Stimulated activated CD8-positive, alpha-beta memory T cell treated with anti-CD3 and anti-CD28 coated beads, Interleukin-4, amount 100 ng/mL, for 1 hour (primary cell): ENCODE measurements at places on chromosomes 11 and 22.

GRCh38 chr11:101470419-101470818 lies 113.4 kb downstream of the TRPC6 start:
- DNase-seq, result no peak

DNA sequence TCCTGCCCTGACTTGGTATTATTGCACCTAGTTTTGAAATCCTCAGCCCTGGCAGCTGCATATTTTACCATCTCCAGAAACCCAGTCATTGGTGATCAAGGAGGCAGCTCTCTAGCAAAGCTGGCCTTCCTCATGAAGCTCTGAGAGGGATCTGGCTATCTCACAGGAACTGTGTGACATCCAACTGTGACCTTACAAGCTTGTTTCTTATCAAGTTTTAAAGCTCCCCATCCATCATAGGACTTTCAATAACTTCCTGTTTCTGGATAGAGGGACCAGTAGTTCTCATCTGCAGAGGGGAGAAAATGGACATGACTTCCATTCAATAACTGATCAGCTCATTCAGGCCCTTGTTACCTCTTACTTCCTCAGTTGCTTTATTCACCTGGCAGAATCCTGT lies 18.2 kb downstream of the CALCA start:
- DNase-seq, result no peak

- DNase-seq, result no peak
Observed at GRCh38 chr11:22633354-22633902, 7.8 kb upstream of the FANCF start.

DNA sequence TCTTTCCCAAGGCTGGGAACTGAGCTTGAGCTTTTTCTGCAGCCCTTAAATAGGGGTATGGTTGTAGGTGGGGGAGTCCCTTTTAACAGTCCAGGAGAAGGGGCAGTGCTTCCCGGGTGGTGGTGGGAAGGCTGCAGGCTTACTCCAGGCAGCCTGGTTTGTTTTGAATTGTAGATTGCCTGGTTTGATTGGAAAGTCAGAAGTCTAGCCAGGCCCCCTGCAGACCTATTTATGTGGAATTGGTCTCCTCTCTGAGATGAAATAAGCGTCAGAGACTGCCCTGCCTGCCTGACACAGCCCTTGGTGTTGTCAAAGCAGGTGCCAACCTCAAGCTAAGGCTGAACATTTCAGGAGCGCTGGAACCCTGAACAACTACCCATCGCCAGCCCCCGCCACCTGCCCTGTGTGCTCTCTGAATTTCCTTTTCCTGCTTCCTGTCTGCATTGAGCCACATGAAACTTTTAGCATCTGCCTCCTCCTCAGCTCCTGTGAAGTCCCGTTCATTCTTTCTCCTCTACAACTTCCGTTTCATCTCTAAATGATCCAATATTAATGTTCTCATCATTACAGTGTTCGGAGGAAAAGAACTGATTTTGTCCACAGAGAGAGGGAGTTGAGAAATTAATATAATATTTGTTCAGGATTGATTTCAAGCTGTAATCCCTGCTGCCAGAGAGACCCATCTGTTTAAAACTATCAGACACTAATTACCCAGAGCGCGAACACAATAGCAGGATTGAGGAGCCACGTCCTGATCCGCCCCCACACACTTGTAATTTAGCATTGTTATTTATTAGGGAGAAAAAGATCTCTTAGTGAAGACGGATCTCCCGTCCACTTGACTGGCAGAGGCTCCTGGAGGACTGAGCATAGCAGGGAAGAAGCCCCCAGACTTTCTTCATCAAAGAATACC lies 136.5 kb downstream of the TRIM29 start:
- DNase-seq, result no peak

GRCh38 chr22:32355760-32356159 lies 1.9 kb upstream of the RFPL3 start:
- no peak for DNase-seq

- no peak for DNase-seq
Observed at GRCh38 chr11:102269927-102270326, 47.4 kb upstream of the BIRC3 start.
